Muscle of arm (tissue), 14 donors: ENCODE measurements at places on chromosomes 7 and 10.

DNA sequence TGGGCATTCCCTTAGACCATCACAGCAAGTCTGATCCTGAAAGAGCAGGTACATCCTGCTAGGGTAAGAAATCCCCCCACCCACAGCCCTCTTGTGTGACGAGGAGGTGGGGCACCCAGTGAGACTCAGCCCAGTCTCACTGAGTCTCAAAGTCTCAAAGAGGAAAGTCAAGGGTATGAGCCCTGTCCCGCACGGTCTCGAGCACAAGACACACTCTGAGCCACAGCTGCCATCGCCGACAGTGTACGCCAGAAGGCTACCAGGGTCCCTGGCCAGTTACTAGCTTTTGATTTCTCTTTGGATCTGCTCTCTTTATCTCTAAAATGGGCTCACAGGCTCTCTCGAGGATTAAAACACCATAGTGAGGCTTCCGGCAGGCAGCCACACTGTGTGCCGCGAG lies 190.2 kb downstream of the TNS3 start:
- DNase-seq: no peak

DNA sequence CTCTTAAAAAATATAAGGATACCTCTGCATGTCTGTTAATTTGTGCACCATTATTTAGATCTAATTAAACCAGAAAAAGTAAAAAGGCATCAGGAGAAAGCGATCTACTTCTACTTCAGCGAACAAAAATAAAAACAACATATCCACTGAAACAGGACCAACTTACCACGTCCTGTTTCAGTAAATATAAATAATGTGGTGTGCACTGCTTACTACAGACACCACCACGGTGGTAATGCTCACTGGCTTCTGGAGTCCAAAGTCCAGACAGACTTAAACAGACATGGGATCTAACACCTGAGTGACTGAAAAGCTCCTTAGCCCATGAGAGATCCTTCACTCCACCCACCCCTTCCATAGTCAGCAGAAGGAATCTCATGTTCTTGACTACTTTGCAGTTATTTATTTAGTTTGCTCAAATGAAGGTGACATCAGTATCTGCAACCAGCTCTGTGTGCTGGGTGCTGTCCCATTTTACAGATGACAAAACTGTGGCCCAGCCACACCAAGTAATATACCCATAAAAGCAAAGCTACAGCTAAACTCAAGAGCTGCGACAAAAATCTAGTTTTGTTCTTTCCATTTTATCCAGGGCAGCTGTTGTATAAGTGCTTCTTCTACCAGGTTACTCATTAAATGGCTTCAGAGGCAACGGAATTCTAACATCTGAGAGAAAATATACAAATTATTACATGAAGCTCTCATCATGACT lies 62.1 kb upstream of the NCAPG2 start:
- DNase-seq: no peak

GRCh38 chr7:129522088-129522970 lies 20.0 kb downstream of the SMKR1 start:
- DNase-seq: no peak

DNA sequence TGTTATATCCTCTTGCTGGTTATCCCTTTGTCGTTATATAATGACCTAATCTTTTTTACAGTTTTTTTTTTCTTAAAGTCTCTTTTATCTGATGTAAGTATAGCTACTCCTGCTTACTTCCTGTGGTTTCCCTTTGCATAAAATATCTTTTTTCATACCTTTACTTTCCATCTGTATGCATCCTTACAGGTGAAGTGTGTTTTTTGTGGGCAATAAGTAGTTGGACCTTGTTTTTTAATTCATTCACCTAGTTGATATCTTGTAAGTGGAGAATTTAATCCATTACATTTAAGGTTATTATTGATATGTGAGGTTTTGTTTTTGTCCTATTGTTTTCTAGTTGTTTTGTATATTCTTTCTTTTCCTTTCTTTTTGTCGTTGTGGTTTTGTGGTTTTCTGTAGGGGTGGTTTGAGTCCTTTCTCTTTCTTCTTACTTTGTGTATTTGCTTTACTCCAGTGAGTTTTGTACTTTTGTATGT lies 168.6 kb downstream of the MLLT10 start:
- DNase-seq: no peak

DNA sequence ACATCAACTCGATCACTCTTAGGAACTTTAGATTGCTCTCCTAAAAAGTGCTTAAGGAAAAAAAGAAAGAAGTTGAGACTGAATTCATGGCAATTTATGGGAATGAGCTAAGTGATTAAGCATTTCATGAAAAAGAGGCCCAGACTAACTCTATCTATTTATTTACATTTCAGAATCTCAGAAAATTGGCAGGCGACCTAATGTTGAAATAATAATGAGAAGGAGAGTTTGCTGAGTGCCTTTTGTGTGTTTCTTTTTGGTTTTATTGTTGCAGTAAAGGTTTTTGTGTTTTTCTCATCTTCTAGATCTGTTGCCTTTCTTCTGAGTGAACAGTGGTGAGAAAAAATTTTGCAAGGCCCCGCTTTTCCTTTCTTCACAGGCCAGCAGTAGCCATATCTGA lies 3.8 kb downstream of the GRK5 start:
- DNase-seq: no peak

DNA sequence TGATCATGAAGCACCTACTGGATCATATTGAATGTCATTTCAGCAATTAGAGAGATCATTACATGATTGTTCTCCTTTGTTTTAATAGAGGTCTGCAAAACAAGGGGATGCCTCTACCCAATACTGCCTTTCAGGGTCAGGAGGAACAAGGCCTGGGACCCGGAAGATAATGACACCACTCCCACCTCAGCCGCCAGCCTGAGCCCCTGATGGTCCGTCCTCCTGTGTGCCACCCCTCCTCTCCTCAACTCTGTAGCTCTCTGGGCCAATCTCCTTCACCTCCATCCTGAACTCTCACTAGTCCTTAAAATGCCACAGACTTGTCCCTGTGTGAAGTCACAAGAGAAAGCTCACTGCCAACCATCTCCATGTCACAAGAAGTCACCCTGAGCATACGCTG lies 38.0 kb downstream of the KCNMA1 start:
- no peak for DNase-seq
